Stimulated activated CD8-positive, alpha-beta memory T cell treated with anti-CD3 and anti-CD28 coated beads, Interleukin-12 subunit alpha, Interleukin-12 subunit beta, amount 100 ng/mL, for 1 hour (primary cell): ENCODE measurements at places on chromosomes 1 and 21.

- DNase-seq: no peak
Measured at GRCh38 chr1:236494082-236494481, 29.7 kb upstream of the LGALS8 start.

DNA sequence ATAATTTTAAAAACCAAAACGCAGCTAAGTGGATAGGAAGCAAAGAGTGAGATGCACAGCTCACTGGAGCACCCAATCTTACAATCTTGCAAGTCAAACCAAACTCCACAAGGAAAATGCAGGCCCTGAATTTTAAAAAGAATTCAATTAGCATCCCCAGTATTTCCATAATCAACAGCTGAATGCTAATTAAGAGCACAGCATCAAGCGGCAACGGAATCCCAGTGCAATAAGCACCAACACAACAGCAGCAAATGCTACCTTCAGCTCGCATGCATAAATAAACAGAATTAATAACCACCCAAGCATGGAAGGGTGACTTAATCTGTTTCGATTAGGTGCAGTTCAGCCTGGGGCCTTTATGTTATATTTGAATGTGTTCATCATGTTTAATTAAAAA, 142.9 kb downstream of the SLC45A1 start:
- DNase-seq: no peak

GRCh38 chr1:13732971-13733667, 33.1 kb downstream of the PRDM2 start:
- DNase-seq: peak; percentile 19

DNA sequence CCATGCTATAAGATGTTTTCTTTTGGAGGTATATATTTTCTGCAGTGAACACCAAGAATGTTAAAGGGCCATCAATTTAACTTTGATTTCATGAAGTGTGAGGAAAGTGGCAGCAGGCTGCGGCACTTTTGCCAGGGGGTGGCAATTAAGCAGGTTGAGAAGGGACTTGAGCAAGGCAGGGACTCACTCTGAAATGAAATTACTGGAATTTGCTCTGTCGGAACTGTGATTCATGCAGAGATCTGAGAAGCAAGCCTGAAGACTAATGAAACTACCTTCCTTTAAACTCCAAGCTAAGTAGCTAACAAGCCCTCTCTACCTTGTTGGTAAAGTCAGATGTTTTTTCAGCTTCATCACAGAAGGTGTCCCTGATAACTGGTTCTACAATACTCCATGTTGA, 441.6 kb downstream of the SIPA1L2 start:
- no peak for DNase-seq

DNA sequence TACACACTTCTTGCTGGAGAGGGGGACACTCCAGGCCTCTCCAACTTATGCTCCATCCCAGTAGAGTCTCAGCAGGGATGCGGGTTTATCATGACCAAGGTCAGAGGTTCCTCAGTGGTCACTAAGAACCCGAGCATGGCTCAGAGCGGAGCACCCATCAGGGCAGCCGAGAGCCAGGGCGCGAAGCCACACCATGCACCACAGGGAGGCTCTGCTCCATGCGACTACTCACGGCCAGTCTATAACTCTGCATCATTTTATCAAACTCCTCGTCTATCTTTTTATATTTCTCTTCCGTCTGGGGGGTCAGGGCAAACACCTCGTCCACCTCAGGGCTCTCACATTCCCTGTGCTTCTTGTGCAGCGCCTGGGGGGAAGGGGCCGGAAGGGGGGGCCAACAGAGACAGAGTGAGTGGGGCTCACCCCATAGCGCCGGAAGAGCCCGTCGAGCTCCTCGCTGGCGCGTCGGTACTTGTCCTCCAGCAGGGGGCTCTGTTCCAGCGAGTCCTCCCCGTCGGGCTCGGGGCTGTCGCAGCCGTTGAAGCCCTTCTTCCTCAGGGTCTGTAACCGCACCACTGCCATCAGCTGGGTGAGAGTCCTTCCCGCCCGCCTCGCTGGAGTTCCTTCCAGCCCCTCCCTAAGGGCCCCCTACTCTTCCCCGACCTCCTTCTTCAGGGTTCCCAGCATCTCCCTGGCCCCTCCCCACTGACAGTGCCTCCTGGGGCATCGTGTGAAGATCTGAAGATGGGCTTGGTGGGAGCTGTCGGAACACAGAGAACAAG, 20.0 kb downstream of the MEF2D start:
- DNase-seq: peak; percentile 64

DNA sequence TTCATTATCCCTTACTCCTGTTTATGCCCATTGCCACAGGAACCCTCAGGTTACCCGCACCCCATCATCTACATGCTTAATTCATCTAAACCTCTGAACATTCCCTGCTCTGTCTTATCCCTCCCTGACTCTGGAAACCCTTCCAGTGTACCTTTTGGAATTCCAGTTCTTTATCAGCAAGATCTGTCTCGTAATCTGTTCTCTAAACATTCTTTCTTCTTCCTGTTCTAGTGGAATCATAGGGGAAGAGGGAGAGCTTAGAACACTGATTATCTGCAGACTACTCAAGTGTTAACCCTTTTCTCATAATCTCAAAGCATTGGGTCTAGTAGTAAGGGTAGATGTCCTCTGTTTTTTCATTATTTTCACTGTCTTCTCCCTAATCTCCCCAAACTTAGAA, 159.8 kb downstream of the PIK3R3 start:
- no peak for DNase-seq

DNA sequence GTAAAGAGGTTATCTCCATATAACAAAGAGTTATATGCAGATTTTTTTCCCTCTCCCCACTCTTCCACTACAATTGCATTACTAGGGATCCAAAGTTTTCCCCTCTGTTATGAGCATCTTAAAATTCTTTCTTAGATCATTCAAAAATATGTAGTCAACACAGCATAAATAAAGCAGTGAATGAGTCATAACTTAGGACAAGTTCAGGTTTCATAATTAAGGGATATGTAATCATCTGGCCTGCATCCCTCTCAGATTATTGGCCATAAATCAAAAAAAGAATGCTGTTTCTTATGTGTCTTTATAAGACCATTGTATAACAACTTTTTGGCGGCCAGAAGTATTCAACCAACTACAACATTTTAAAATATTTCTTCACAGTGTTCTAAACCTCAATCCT, 1526.1 kb downstream of the KCNT2 start:
- no peak for DNase-seq

DNA sequence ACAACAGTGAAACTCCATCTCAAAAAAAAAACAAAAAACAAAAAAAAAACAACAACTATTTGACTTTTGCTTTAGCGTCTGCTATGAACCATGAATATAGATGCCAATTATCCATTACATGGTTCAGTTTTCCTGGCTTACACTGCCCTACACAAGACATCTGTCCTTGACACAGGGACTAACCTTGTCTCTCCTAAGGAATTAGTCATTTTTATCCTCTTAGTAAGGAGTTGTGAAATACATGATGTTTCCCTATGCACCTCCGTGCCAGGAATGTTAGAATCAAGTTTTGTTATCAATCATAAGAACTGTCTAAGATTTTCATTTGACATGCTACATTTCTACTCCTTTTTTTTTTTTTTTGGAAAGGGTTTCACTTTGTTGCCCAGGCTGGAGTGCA, 241.8 kb downstream of the KIF26B start:
- no peak for DNase-seq

- no peak for DNase-seq
Measured at GRCh38 chr21:31537872-31538576, 121.5 kb upstream of the SOD1 start.

- no peak for DNase-seq
Measured at GRCh38 chr1:183590244-183591191, at the start of gene NCF2. Gene NCF2, minus strand, starts transcription at chr1:183590459. Its CDS starts 130 bp downstream, at chr1:183590329.

DNA sequence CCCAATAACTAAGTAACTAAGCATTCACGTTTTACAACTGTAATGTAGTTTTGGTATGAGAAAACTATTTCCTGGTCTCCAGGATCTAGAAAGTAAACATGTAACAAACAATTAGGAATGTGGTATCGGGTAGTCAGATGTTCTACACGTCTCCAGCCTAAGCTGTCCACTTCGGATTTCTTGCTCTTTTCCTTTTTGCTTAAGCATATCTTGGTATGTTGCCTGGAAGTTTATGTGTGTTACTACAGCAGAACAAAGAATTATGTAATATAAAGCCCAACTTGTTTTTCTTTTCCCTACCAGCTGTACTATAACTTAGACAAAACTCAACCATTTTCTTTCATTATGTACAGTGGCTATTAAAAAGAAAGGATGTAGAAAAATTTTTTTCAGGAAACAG, 20.4 kb upstream of the WARS2 start:
- no peak for DNase-seq

DNA sequence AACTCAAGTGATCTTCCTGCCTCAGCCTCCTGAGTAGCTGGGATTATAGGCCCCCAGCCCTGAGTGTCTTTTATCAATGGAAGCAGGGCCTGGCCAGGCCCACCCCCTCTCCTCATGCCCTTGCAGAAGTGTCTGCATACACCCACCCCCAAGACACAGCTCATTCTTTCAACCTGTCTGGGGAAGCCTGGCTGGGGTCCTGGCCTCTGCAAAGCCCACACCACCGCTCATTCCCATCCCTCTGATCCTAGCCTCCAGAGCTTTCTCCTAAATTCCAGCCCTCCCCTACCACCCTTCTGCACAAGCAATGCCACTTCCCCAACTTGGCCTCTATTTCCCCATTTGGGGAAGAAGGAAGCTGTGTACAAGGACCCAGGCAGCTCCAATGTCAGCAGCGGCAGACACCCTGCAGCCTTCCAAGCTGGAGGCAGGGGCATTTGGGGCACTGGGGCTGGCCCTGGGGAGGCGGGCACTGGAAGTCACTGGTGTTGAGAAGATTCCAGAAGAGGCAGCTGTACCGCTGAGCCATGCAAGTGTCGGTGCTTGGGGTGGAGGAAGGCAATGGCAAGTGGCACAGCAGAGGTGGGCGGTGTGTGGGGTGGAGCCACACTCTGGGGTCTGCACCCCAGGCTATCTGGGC, 33.7 kb upstream of the ARF1 start:
- DNase-seq: no peak

- no peak for DNase-seq
Measured at GRCh38 chr1:7331926-7332535, 439.1 kb upstream of the VAMP3 start.

DNA sequence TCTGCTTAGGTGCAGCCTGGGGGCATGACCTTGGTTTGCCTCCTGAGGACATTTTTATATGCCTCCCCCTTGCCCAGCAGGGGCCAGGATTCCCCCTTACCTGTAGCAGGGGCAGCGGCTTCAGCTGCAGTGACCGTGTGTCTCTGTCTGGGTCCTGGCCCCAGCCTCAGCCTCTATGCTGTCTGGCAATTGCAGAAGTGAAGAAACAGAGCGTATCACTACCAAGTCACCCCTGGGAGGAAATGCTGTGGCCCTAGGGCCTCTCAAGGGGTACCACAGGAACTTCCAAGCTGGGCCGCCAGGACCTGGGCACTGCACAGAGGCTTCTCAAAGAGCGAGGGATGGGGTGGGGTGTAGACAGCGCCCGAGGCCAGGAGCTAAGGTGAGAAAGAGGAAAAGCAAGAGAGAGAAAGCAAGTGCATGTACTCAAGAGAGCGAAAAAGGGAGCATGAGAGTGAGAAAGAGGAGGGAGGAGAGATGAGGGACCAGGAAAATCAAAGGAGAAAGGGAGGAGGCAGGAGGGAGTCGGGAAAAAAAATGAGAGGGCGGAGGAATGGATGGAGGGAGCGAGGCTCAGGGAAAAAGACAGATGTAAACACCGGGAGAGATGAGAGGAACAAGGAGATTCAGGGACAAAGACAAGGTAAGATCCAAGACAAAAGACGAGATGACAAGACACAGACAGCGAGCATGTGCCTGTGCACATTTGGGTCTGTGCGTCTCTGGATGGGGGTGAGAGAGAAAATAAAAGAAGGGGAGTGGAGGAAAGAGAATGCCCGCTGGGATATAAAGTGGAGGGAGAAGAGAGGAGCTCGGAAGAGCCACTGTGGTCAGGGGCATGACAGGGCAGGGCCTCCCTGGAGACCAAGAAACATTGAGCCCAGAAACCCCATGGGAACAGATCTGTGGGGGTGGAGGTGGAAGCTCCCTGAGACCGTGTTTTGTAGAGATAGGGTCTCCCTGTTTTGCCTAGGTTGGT, at the start of gene PTAFR:
PTAFR (minus strand) TSS at position 199 of the 979 bp plus-strand sequence. CDS start 25,669 bp downstream, outside the sequence.
- no peak for DNase-seq

GRCh38 chr1:236922190-236922589, 82.1 kb downstream of the MT1HL1 start:
- DNase-seq: no peak

DNA sequence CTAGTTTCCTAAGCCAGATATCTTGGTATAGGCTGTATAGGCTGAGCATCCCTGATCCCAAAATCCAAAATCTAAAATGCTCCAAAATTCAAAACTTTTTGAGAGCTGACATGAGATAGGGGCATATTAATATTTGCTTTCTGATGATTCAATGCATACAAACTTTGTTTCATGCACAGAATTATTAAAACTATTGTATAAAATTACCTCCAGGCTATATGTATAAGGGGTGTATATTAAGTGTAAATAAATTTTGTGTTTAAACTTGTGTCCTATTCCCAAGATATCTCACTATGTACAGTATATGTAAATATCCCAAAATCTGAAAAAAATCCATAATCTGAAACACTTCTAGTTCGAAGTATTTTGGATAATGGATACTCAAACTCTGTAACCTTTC, 2.6 kb downstream of the WDR64 start:
- DNase-seq: no peak

GRCh38 chr1:7853684-7854026, 790 bp upstream of the UTS2 start:
- no peak for DNase-seq

DNA sequence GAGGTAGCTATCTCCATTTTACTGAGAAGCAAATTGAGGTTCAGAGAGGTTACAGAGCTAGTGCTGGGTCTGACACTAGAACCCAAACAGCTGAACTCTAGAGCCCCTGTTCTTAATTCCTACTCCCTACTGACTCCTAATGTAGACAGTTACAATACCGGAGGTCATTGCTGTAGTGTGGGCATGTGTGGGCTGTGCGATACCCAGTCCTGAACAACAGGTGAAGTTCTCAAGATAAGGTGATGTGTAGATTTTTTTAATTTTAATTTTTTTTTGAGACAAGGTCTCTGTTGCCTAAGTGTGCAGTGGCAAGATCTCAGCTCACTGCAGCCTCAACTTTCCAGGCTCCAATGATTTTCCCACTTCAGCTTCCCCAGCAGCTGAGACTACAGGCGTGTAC, 1.6 kb upstream of the RHOC start:
- DNase-seq: no peak

DNA sequence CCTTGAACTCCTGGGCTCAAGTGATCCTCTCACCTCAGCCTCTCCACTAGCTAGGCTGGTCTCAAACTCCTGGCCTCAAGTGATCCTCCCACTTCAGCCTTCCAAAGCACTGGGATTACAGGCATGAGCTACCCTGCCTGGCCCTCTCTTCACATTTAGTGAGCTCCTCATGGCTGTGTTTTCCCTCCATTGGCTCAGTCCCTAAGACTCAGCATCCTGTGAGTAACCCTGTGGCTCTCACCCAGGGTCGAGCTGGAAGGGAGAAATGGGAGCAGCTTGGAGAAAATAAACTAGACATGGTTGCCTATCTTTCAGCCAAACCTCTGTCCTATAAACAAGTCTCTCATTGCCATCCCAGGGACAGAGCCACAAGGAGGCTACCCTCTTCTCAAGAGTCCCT, 17.5 kb downstream of the NCF2 start:
- DNase-seq: no peak

GRCh38 chr1:167616521-167616920, 13.5 kb upstream of the RCSD1 start:
- DNase-seq: no peak

GRCh38 chr1:78301141-78301540, 189.6 kb upstream of the PTGFR start:
- DNase-seq: no peak

GRCh38 chr1:74180490-74180889, 17.5 kb downstream of the LRRIQ3 start:
- no peak for DNase-seq
